ENCODE measurements at places on chromosomes 3 and 15.

DNA sequence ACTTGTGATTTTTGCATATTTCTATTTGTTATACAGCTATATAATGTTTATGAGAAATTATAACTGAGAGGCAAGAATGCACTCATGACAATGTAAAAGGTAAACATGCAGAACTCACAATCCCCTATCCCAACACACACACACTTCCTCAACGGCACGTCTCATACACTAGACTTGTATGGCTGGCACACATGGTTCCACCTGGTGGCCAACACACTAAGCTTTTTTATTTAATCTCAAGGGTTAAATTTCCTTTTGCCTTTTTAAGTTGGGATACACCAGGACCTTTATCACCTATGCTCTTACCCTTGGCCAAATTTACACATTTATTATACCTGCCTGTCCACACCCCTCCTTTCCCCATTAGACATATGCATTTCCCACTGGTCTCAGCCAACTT is 88.6 kb upstream of the PSMD6 start:
- no peak for DNase-seq

DNA sequence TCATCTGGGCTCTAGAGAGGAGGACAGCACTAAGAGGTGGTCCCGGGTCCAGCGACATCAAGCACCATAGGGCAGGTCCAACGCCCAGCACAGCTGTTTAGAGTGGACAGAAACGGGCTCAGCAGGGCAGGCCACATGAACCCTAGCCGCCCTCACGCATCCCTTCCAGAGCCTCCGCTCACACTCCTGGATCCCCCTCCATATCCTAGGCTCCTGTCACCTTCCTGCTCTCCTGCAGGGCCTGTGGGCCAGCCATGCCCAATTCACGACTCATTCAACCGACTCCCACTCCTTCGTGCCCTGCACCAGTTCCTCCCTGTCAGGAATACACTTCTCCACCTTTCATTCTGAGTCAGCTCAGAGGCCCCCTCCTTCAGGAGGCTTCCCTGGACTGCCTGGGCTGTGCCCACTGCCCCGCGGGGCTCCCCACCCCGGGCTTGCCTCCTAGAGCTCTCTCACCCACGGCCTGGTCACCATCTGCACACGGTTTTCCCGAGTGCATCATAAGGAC is 90.2 kb downstream of the LINGO1 start:
- no peak for DNase-seq

- no peak for DNase-seq
Measured at GRCh38 chr3:4174791-4175190, 128.4 kb upstream of the SETMAR start.

- peak; percentile 45 for DNase-seq
Measured at GRCh38 chr3:119810018-119810435, 28.1 kb downstream of the NR1I2 start.

- no peak for DNase-seq
Measured at GRCh38 chr3:73215281-73215680, 153.8 kb downstream of the EBLN2 start.

- DNase-seq, result no peak
Measured at GRCh38 chr3:153830552-153830951, 290.6 kb upstream of the ARHGEF26 start.

DNA sequence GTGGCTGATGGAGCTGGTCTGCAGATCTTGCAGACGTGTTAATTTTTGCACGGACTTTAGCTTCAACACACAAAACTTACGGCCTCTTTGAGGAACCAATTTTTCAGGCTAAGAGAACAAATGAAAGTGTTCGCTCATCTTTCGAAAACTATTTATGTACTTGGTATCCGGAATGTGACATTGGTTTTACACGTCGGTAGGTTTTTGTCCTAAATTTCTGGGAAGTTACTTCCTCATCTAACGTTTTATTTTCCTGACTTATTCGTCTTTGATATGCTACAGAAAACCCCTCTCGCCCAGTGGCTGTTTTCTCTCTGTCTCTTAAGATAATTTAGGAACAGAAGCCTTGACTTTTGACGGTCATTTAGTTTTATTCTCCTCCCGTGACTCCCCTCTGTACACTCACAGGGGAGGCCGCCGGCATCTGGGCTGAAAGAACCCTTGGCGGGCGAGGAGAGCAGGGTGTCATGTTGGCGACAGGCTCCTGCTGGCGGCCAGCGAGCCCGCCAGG is 834 bp upstream of the GREM1 start:
- DNase-seq, result peak; percentile 3

GRCh38 chr3:194673761-194674160 is 1.8 kb upstream of the LSG1 start:
- no peak for DNase-seq

GRCh38 chr15:79315623-79316328 is 4.9 kb downstream of the TMED3 start:
- no peak for DNase-seq

- no peak for DNase-seq
Measured at GRCh38 chr3:126053513-126053912, 30.4 kb downstream of the SLC41A3 start.

DNA sequence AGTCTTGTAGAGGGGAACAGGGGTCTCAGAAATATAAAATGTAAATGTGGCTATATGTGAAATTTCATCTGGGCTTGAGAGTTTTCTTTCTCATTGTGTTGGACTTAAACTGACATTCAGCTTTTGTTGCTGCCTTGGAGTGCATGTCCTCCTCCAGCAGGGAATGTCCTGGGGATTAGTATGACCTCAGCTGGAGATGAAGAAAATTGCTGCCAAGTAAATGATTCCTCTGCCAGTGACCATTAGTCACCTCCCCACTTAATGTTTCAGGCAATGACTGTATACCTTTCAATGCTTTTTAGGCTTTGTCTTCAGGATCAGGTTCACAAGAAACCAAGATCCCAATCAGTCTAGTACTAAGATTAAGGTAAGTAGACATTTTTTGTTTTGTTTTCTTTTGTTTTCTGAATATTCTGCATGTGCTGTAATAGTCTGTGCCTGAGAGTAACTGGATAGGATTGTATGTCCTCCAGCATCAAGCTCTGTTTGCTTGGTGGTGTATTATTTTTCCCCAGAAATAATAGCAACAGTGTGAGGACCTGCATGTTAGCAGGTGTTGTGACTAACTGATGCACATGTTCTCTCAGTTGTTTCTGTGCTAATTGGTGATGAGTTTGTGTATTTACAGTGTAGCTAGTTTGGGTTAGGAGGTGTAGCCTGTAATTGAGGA is 18.1 kb upstream of the SLC22A13 start:
- no peak for DNase-seq
